ENCODE measurements at places on chromosomes 1 and 21.

- DNase-seq = no peak
Measured at GRCh38 chr1:22225858-22226589, 83.1 kb upstream of the WNT4 start.

DNA sequence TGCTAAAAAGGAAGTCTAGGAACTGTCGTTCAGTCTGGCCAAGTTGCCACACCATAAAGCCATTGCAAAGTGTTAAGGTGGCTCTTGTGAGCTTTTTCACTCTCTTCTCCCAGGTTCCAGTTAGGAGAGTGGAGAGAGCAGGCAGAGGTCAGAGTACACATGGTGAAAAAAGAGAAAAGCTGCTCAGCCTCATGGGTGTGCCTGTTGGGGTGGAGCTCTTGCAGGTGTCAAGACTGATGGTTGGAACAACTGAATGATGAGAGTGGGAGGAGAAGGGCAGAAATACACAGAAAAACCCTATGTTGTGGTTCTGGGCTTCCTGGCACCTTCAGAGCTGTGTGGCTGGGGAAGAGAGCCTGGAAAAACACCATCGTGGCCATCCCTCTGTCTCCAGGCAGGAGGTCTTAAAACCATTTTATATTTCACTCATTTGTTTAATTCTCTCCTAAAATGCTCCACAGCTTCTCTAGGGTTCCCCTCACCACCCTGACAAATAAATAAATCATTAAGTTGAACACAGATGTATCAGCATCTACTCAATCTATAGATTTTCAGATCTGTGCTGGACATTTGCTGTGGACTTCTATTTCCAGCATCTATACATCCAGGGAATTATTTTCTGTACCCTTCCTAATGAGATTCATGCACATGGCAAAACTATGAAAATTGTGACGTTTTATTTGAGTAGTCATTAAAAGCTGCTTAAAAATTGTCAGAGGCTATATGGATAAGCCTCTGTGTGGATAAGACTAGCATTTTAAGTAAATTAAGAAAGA, 17.5 kb downstream of the UBASH3A start:
- no peak for DNase-seq

- no peak for DNase-seq
Measured at GRCh38 chr1:65310078-65310587, 790 bp downstream of the DNAJC6 start.

- peak; percentile 80 for DNase-seq
Measured at GRCh38 chr21:25421321-25422028, 185.8 kb downstream of the MRPL39 start.

- no peak for DNase-seq
Measured at GRCh38 chr1:237817277-237817676, 73.4 kb downstream of the ZP4 start.

GRCh38 chr1:223010582-223011504, 132.2 kb downstream of the TLR5 start:
- no peak for DNase-seq

DNA sequence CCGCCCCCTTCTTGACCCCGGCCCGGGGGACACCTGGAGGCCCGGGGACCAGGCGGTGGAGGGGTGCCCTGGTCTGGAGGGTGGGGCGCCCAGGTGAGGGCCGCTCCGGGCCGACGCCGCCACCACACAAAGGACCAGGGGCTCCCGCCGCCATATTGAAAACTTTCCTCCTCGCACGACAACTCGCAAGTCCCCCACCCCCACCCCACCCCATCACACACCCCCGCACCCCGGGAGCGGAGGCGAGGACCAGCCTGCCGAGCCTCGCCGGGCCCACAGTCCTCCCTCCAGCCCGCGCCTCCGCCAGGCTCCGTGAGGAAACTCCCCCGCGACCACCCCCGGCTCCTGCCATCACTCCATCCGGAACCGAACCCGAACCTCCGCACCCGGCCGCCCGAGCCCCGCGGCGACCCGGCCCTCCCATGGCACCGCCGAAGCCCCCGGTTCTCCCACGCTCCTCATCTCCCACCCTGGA, 733 bp downstream of the KDM5B start:
- peak; percentile 38 for DNase-seq
